Activated naive CD4-positive, alpha-beta T cell treated with anti-CD3 and anti-CD28 coated beads, Interleukin-2, amount 50 U/mL, for 72 hours (primary cell): ENCODE measurements at places on chromosomes 2 and 18. TPM values are rescaled to one million over a fixed set of nuclear protein-coding genes. Genes with fewer than 3 reads are reported as not detected.

Gene MC2R
- not detected for total RNA-seq

Gene BMPR2
- 5.1 TPM for total RNA-seq

Gene ZEB2
- 4.1 TPM for total RNA-seq

Gene TMEM182
- total RNA-seq: 7.4 TPM

Gene STARD6
- not detected for total RNA-seq

Gene B4GALT6
- total RNA-seq: 7.7 TPM

Gene GAL3ST2
- total RNA-seq: 0.16 TPM

Gene RIOK3
- 72.8 TPM for total RNA-seq

Gene ACKR3
- total RNA-seq: 0.54 TPM

- DNase-seq: peak; percentile 28
These were observed 1.2 kb downstream of the CABLES1 start for GRCh38 chr18:23136326-23137096.

GRCh38 chr2:168427451-168427850 lies 28.6 kb upstream of the CERS6 start:
- no peak for DNase-seq

DNA sequence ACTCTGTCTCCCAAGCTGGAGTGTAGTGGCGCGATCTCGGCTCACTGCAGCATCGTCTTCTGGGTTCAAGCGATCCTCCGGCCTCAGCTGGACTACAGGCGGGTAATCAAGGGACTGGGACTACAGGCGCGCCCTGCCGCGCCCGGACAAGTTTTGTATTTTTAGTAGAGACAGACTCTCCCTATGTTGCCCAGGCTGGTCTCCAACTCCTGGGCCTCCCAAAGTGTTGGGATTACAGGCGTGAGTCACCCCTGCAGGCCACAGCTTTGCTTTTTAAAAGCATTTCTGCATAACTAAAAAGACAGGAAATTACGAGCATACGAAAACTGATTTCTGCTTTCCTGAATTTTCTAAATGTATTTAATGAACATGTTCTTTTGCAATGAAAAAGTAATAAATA lies 916 bp upstream of the OSBPL1A start:
- no peak for DNase-seq

DNA sequence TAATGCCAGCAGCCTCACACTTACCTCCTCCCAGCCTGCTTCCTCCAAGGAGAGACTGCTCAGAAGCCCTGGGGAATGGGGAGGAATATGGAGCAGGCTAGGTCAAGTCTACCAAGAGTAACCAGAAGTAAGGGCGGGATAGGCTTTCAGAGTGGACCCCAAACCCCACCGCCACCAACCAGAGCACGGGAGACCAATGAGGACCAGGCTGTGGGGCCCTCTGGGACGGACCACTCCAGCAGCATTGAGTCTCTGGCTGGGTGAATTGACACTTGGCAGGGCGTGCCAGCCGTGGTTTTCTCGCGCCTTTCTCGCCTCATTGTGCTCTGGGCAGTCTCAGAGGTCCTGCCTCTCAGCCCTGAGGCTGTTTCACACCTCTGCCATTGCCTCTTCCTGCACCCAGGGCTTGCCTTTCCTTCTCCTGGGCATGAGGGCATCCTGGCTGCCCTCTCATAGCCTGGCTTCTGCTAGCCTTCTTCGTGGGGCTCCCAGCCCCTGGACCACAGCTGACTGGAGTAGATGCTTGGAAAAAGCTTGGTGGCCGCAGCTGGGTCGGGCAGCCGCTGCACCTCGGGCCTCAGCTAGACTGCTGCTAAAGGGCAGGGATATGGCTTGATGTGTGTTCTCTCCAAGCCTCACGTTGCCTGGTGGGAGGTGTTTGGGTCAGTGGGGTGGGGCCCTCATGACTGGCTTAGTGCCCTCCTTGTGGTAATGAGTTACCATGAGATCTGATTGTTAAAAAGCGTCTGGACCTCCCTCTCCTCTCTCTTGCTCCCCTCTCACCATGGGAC lies 40.5 kb upstream of the HS6ST1 start:
- no peak for DNase-seq

DNA sequence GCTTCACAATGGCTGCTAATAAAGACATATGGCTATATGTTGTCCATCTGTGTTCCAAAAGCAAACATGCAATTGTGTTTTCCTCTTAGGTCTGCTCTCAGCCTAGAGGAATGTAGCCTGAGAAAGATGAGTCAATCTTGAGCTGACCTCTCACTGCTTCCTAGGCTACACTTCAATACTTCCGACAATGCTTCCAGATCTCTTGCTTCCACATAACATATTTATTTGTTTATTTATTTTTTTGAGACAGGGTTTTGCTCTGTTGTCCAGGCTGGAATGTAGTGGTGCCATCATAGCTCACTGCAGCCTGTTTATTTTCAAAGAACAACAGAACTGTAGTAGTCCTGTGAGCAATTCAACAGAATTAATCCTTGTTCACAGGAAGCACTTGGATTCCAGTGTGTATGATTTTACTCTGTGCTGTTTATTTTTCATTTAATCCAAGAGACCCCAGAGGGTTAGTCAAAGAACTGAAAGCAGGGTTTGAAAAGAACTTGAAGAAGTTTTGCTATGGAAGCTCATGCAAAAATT lies 437.9 kb downstream of the TXNL1 start:
- no peak for DNase-seq

- DNase-seq: no peak
These were observed 354.6 kb upstream of the RAB12 start for GRCh38 chr18:8254654-8255053.

DNA sequence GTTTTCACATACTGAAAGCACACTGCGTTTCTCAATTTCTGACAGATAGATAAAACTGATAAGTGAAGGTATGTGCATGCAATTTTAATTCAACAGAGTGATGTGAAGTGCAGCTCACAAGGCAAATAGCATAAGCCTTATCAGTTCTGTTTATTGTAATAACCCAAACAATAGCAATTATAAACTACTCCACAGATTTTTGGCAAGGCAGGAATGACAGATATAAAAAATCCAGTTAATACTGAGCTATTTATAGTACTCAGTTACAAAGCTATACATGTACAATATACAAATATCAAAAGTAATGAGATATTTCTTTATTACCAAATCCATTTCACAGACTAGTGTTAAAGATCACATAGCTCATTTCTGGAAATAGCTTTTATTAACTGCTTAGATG lies 210.9 kb upstream of the KLHL14 start:
- no peak for DNase-seq

DNA sequence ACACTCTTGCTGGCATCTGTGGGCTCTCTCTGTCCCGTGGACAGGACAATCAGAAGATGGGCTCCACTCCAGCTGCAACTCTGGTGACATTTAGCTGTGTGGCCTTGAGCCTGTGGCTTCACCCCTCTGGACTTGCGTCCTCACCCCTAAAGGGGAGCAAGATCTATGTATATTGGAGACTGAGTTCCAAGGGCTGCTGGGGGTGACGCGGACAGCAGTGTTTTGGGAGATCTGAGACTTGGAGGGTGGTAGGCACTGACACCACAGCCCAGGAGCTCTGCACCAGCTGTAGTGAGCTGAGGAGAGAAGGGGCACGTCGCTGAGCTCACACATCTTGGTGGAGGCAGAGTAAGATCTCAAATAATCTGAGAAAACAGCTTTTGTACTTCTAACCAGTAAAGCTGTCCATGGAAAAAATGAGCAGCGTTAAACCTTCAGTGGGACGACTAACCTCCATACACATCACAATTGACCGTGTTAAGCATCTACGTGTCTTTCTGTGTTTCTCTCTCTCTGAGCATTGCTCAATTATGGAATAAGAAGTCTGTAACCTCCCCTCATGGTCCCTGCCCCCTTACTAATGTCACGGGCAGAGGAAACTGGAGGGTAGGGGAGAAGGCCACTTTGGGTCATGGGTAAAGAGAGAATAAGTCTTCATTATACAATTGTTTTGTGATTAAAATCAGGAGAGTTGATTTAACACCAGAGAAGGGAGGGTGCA lies 85.8 kb downstream of the SH3RF3 start:
- DNase-seq: peak; percentile 24

DNA sequence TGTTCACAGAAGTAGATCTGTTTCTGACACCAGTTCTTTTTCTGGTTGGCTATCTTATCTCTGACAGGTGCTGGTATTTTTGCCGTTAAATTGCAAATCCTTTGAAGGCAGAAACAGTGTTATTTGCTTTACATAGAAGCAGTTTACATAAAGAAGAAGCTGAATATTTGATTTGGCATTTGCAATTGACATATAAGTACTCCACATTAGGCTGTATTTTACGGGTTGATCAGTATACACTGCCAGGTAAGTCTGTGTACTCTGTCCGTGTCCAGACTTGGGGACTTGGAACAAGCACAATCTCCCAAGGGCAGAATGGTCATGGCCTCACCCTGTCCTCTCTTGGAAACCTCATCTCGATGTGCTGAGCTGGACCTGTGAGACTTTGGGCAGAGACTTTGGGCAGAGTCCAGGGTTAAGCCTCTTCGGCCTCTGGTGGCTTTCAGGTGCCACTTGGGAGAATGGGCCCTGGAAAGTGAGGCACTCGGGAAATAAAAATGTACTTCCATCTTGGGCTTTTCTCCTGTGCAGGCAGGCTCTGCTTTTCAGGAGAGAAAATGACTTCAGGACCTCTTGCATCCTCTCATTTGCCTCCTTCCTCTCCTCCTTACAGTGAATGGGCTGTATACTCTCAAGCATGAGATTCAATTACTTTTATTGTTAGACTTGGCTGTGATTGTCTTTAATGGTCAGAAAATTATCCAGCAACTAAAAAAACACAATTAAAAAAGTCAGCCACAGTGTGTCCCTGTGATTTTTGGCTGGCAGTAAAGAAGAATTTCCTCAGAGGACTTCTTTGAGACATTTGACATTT lies 108.5 kb downstream of the RAPGEF4 start:
- DNase-seq: no peak

DNA sequence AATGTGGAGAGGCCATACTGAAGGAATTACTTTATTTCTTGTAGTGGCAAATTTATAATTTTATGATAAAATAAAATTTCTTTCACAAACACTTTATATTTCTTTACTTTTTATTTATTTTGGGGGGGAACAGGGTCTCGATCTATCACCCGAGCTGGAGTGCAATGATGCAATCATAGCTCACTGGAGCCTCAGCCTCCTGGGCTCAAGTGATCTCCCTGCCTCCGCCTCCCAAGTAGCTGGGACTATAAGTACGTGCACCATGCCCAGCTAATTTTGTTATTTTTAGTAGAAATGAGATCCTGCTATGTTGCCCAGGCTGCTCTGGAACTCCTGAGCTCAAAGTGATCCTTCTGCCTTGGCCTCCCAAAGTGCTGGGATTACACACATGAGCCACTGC lies 59.6 kb downstream of the SOS1 start:
- DNase-seq: no peak

DNA sequence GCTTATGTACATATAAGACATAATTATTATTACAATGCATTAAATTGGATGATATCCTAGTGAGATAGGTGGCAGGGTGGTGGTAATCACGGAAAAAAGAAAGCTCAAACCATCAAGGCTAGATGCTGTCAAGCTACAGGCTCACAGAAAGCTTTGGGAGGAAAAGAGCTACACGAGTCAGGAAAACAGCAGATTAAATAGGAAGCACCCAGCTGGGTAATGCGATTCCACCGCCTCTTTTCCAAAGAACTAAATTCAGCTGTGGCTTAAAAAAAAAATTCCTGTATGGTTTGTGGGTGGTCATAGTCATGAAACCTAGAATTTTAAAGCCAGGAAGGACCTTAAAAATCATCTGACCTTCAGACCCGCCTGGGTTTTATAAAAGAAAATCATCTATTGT lies 23.7 kb upstream of the PTPN4 start:
- DNase-seq: no peak

DNA sequence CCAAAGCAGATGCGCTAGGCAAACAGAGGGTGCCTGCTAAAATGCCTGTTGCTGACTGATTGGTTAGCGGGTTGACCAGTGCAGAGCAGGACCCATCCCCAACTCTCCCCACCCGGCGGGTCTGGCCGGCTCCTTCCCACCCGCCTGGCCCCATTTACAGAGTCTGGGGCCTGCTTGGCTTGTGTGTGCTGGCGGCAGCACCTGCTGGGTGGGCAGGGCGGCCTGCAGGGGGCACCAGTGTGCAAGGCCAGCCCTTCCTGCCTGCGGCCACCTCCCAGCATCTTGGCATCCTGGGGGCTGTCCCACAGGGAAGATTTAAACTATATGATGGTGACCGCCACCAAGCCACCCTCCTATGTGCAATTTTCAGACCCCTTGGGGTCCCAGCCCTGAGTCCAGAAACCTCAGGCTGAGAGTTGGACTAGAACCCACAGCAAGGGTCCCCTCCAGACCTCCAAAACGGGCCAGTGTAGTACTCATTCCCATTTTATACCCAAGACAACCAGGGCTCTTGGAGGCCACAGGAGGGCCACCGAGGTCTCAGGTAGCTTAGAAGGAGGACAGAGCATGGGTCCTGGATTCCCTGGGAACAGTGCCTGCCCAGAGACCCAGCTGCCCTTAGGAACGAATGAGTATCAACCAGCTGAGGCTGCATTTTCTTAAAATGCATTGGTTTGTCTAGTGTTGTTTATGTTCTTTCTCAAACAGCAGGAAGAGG lies 173.6 kb downstream of the SMAD7 start:
- peak; percentile 77 for DNase-seq

- no peak for DNase-seq
These were observed 149.4 kb upstream of the KLF7 start for GRCh38 chr2:207315131-207315530.

GRCh38 chr2:212193056-212193455 lies 345.5 kb downstream of the ERBB4 start:
- no peak for DNase-seq

DNA sequence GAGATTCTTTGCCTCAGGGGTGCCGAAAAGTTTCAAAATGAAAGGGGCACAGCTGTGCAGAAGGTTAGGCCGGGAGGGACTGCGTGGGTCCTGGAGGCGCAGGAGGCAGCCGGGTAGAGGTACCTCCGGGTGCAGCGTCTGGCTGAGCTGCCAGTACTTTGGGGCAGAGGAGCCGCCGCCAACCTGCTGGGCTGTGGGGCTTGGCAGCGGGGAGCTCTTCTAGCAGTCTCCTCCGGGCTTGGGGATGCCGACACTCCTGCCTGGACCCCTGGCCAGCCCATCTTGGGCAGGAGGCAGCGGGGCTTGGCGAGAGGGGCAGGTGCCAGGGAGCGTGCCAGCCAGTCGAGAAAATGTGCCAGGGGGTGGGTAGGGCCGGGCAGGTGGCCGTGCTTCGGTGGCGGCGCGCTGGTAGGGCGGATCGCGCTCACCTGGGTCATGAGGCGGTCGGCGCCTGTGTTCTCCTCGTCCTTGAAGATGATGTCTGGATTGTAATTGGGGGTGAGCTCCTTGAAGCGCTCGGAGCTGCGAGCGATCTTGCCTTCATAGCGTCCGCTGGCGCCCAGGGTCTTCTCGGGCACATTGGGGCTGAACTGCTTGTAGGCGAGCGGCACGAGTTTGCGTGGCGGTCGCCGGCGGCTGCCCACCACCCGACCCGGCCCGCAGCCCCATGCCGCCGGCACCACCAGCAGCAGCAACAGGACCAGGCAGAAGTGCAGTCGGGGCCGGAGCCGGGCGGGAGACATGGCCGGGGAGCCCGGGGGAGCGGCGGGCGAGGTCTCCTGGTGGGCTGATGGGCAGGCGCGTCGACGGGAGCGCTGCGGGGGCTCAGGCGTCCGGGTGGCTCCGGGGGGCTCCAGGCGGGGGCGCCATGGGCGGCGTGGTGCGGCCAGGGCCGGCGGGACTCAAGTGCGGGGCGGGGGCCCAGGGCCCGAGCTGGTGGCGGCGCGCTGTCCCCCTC lies 717 bp downstream of the IHH start:
- peak; percentile 24 for DNase-seq

- DNase-seq: no peak
These were observed 657 bp downstream of the ARL6IP6 start for GRCh38 chr2:152718909-152719645.

GRCh38 chr2:189874586-189875320 lies 90.5 kb downstream of the PMS1 start:
- no peak for DNase-seq

GRCh38 chr2:82857967-82858366 lies 1601.1 kb downstream of the SUCLG1 start:
- no peak for DNase-seq
